Bronchial epithelial cell (primary cell): ENCODE measurements at places on chromosomes 5 and 9.

DNA sequence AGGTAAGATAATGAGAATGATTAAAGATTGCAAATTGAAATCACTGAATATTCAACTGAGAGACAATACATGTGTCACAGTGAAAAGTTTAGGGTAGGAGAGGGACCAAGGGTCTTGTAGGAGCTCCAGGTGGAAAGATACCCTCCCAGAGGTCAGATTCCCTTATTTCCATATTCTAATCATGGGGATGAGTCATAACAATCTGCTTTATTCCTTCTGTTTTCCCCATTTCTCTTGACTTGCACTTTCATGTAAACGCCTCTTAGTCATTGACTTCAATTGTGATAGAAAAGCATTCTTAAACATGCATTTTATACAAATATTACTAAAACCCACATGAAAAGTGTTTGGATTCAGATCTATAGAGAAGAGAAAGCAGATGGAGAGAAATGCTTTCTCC is 81.3 kb upstream of the CTSL start:
- no peak for DNase-seq

GRCh38 chr9:136840877-136841645 is 1.2 kb upstream of the AJM1 start:
- DNase-seq = peak; percentile 15

GRCh38 chr5:175560011-175560410 is 81.7 kb downstream of the SFXN1 start:
- no peak for DNase-seq

- DNase-seq = no peak
Measured at GRCh38 chr5:61896811-61897210, 409.2 kb upstream of the KIF2A start.

- DNase-seq = no peak
Measured at GRCh38 chr9:128333451-128333869, 6.9 kb upstream of the SLC27A4 start.

GRCh38 chr5:137126829-137127228 is 372.3 kb downstream of the SPOCK1 start:
- peak; percentile 56 for DNase-seq

- no peak for DNase-seq
Measured at GRCh38 chr5:133323494-133324457, 272.0 kb downstream of the HSPA4 start.
